ENCODE measurements at places on chromosomes 16 and 17. TPM values are rescaled to one million over a fixed set of nuclear protein-coding genes. Genes with fewer than 3 reads are reported as not detected.

DNA sequence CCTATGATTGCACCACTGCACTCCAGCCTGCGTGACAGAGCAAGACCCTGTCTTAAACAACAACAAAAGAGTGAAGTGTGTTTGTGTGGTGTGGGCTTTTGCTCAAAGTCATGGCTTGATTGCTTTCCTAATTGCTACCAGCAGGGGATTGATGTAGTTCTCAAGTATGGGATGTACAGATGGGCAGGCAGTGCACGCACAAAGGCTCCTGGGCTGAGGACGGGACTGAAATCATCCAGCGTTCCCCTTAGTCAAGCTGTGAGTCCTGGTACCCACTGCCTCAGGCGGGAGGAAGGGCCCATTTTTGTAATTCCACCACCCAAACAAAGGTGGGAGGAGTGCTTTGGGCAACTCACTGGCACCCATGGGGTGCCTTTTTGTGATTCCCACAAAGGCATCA is 47.3 kb downstream of the GDE1 start:
- no peak overlapping the region for H3K4me3 ChIP-seq
- no peak overlapping the region for H3K27ac ChIP-seq
- no peaks in the 10 kb centered on the region for H3K27me3 ChIP-seq
- no peaks in the 10 kb centered on the region for H3K4me1 ChIP-seq

Gene TCF25
- 212 TPM for total RNA-seq

Gene TP53TG3F
- total RNA-seq: not detected

Gene OGFOD3
- total RNA-seq: 41.6 TPM

Data from lung (tissue), 17 donors.